A673 (cell line): ENCODE measurements at places on chromosomes 5 and 9. TPM values are rescaled to one million over a fixed set of nuclear protein-coding genes. Genes with fewer than 3 reads are reported as not detected.
A peak's percentile ranks its signal among the peaks of the same experiment; 100 is the strongest.

Gene ARHGEF37
- 0.64 and 1.7 TPM in 2 replicates for total RNA-seq

Gene HAPLN1
- 0.32 and 1.2 TPM in 2 replicates for total RNA-seq

Gene LRRC19
- not detected in 2 replicates for total RNA-seq

Gene TCF7
- total RNA-seq = 2.4 and 3.3 TPM in 2 replicates

Gene LTC4S
- 0.58 and 1.5 TPM in 2 replicates for total RNA-seq

Gene HIGD2A
- total RNA-seq = 80.3 and 81.7 TPM in 2 replicates

Gene PLCXD3
- 1.3 and 1.7 TPM in 2 replicates for total RNA-seq

Gene SNCAIP
- total RNA-seq = not detected in 2 replicates

Gene BAAT
- total RNA-seq = 0.09 and 0.17 TPM in 2 replicates

GRCh38 chr5:130021000-130021399, 116.7 kb downstream of the CHSY3 start:
- H3K4me3 ChIP-seq = no peak overlapping the region
- no peaks in the 10 kb centered on the region for H3K4me1 ChIP-seq
- DNase-seq = no peak
- H3K27ac ChIP-seq = no peak overlapping the region

- H3K4me1 ChIP-seq = no peaks in the 10 kb centered on the region
- H3K27me3 ChIP-seq = no peaks in the 10 kb centered on the region
- no peak overlapping the region for H3K4me3 ChIP-seq
- no peak overlapping the region for H3K27ac ChIP-seq
- no peak for DNase-seq
These were observed 66.5 kb downstream of the SEMA5A start for GRCh38 chr5:9479361-9479760.

GRCh38 chr9:31745468-31745867, 639.0 kb upstream of the ACO1 start:
- H3K4me1 ChIP-seq = no peaks in the 10 kb centered on the region
- no peak for DNase-seq
- no peak overlapping the region for H3K4me3 ChIP-seq
- H3K36me3 ChIP-seq = no peaks in the 10 kb centered on the region
- H3K27ac ChIP-seq = no peak overlapping the region

- no peaks in the 10 kb centered on the region for H3K4me1 ChIP-seq
- no peak overlapping the region for H3K27ac ChIP-seq
- no peaks in the 10 kb centered on the region for H3K36me3 ChIP-seq
- H3K4me3 ChIP-seq = no peak overlapping the region
- DNase-seq = no peak
- peaks cover 6% of the 10 kb centered on the region for H3K27me3 ChIP-seq
These were observed 81.1 kb downstream of the BOD1 start for GRCh38 chr5:173535166-173535975.

DNA sequence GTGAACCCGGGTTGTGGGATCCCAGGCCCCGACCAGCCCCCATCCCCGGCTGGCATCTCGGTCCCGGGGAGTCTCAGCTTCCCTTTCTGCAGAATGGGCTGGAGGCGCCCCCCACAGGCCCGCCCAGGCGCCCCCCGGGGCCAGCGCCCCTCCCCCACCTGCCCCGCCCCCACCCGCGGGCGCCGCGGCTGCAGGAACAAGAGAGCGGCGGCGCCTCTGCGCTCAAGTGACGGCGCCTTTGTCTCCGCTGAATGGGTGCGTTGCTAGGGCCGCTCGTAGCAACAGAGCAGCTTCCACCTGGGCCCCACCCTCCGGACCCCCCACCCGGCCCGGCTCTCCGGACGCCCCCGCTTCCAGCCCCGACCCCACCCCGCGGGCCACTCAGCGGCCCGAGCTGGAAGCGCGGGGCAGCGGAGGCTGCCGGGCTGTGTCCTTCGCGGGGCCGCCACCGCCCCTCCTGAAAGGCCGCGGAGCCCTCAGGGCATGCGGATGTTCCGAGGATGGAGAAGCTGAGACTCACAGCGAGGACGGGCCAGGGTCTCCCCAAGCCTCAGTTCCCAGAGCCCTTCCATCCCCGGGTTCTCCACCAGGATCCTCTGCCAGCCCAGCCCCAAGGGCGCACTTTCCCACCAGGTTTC, 27.5 kb downstream of the ADGRD2 start:
- H3K27me3 ChIP-seq = no peaks in the 10 kb centered on the region
- DNase-seq = peak; percentile 36
- H3K36me3 ChIP-seq = no peaks in the 10 kb centered on the region

GRCh38 chr5:125659316-125660023, 763.7 kb upstream of the GRAMD2B start:
- no peaks in the 10 kb centered on the region for H3K27me3 ChIP-seq
- no peaks in the 10 kb centered on the region for H3K4me1 ChIP-seq
- no peak overlapping the region for H3K27ac ChIP-seq
- DNase-seq = peak; percentile 3
- H3K36me3 ChIP-seq = no peaks in the 10 kb centered on the region
- no peak overlapping the region for H3K4me3 ChIP-seq

GRCh38 chr5:60023255-60023654, 129.7 kb upstream of the PDE4D start:
- H3K36me3 ChIP-seq = no peaks in the 10 kb centered on the region
- DNase-seq = no peak
- no peak overlapping the region for H3K27ac ChIP-seq

GRCh38 chr5:1642621-1643061, 118.9 kb upstream of the LPCAT1 start:
- no peak overlapping the region for H3K27ac ChIP-seq
- H3K4me3 ChIP-seq = no peak overlapping the region
- peaks cover 27% of the 10 kb centered on the region for H3K27me3 ChIP-seq
- peaks cover 4% of the 10 kb centered on the region for H3K4me1 ChIP-seq

DNA sequence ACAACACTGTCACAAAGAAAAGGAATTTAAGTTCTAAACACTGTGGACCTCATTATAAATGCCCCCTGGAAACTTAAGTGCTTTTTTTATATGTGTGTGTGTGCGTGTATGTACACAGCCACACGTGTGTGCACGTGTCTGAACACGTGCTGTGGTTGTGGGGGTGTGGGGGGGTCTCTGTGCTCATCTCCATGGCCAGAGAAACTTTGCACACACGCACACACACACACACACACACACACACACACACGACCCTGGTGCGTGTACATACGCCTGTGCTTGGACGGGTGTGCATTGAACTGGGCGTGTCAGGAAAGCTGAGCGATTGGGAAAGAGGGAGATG, 27.9 kb downstream of the AMBP start:
- DNase-seq = no peak
- H3K4me3 ChIP-seq = no peak overlapping the region
- H3K27me3 ChIP-seq = no peaks in the 10 kb centered on the region
- H3K4me1 ChIP-seq = no peaks in the 10 kb centered on the region

GRCh38 chr5:43699910-43700309, 96.9 kb downstream of the NNT start:
- H3K27me3 ChIP-seq = no peaks in the 10 kb centered on the region
- DNase-seq = no peak
- peaks cover 8% of the 10 kb centered on the region for H3K36me3 ChIP-seq
- H3K4me3 ChIP-seq = no peak overlapping the region
- H3K27ac ChIP-seq = no peak overlapping the region
- peaks cover 10% of the 10 kb centered on the region for H3K4me1 ChIP-seq

GRCh38 chr5:74199436-74200210, 440.9 kb downstream of the ENC1 start:
- peaks cover 4% of the 10 kb centered on the region for H3K27me3 ChIP-seq
- H3K36me3 ChIP-seq = no peaks in the 10 kb centered on the region
- H3K4me3 ChIP-seq = no peak overlapping the region
- DNase-seq = no peak

- H3K4me1 ChIP-seq = no peaks in the 10 kb centered on the region
- H3K27me3 ChIP-seq = no peaks in the 10 kb centered on the region
- no peak for DNase-seq
- no peaks in the 10 kb centered on the region for H3K36me3 ChIP-seq
- no peak overlapping the region for H3K4me3 ChIP-seq
- H3K27ac ChIP-seq = no peak overlapping the region
These were observed 39.1 kb downstream of the NIPBL start for GRCh38 chr5:36915653-36916052.

DNA sequence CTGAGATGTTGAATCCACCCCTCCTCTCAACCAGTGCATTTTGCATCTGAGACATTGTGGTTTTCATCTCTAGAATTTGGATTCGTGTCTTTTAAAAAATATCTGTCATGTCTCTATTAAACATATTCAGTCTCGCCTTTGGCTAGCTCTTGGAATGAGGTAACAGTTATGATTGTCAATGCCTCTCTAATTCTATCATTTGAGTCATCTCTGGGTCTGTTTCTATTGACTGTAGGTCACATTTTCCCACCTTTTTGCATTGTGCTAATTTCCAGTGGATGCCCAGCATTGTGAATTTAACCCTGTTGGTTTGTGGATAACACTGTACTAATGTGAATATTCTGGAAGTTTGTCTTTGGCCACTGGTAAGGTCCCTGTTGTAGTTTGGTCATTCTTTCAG, 8.4 kb upstream of the SLC6A3 start:
- H3K27ac ChIP-seq = no peak overlapping the region
- peaks cover 14% of the 10 kb centered on the region for H3K27me3 ChIP-seq
- no peak for DNase-seq
- H3K4me1 ChIP-seq = no peaks in the 10 kb centered on the region
- no peaks in the 10 kb centered on the region for H3K36me3 ChIP-seq
- no peak overlapping the region for H3K4me3 ChIP-seq

DNA sequence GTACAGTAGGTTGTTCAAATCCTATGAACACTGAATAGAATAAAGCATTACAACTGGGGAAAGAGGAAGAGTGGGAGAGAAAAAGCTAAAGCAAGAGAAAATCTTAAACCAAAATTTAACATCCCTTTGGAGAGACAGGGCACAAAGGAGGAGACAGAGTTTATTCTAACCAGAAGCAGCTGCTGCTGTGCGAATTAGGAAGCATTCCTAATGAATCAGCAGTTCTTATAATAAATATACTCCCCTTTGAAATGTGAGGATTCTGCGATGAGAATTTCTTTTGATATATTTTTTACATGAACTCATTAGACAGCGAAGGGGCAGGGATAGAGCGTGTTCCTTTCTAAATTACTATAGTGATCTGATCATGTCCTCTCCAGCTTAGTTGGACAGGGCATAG, 233.4 kb downstream of the DENND1A start:
- no peak overlapping the region for H3K4me3 ChIP-seq
- no peak overlapping the region for H3K27ac ChIP-seq
- DNase-seq = no peak

DNA sequence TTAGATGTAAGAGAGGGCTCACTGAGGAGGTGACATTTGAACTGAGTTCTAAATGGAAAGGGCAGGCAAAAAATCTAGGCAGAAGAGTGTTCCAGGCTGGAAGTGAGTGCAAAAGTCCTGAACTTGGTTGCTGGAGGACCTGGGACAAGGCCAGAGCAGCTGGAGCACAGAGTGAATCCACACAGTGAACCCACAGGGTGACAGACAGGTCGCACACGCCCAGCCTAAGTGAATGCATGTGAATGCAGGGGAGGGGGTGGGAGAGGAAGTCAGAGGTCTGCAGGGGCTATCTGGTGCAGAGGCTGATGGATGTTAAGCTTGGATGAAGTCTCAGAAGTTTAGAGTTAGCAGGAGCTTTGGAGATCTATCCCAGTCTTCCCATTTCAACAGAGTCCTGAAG, 556 bp upstream of the TTF1 start:
- DNase-seq = no peak
- H3K4me3 ChIP-seq = no peak overlapping the region
- peaks cover 8% of the 10 kb centered on the region for H3K4me1 ChIP-seq
- H3K27ac ChIP-seq = peak overlapping the region; percentile 78
- H3K27me3 ChIP-seq = peaks cover 30% of the 10 kb centered on the region

GRCh38 chr5:14165375-14166106, 22.4 kb downstream of the TRIO start:
- no peak for DNase-seq
- H3K36me3 ChIP-seq = no peaks in the 10 kb centered on the region
- H3K27ac ChIP-seq = no peak overlapping the region
- H3K4me3 ChIP-seq = no peak overlapping the region
- no peaks in the 10 kb centered on the region for H3K27me3 ChIP-seq

GRCh38 chr5:5089895-5090649, 50.1 kb upstream of the ADAMTS16 start:
- H3K27me3 ChIP-seq = peaks cover 56% of the 10 kb centered on the region
- no peak overlapping the region for H3K4me3 ChIP-seq
- DNase-seq = no peak
- no peak overlapping the region for H3K27ac ChIP-seq
- H3K4me1 ChIP-seq = no peaks in the 10 kb centered on the region
- no peaks in the 10 kb centered on the region for H3K36me3 ChIP-seq

DNA sequence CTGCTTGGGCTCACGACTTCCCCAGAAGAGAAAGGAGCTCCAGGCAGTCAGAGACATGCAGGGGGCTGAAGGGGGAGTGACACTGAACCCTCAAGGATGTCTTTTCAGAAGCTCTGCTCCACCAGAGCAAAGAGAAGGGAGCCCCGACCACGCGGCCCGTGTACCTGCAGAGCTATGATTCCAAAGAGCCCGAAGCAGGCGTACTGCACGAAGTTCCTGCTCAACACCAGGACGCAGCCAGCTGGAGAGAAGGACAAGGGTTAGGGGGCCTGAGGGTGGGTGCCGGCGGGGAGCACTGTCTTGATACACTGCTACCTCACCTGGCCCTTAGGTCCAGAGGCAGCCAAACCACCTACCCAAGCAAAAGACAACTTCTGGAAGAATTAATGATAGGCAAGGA, 9.4 kb downstream of the SURF4 start:
- no peak overlapping the region for H3K27ac ChIP-seq
- DNase-seq = no peak
- H3K27me3 ChIP-seq = no peaks in the 10 kb centered on the region
- no peaks in the 10 kb centered on the region for H3K4me1 ChIP-seq
- no peak overlapping the region for H3K4me3 ChIP-seq
- H3K36me3 ChIP-seq = peaks cover 68% of the 10 kb centered on the region

DNA sequence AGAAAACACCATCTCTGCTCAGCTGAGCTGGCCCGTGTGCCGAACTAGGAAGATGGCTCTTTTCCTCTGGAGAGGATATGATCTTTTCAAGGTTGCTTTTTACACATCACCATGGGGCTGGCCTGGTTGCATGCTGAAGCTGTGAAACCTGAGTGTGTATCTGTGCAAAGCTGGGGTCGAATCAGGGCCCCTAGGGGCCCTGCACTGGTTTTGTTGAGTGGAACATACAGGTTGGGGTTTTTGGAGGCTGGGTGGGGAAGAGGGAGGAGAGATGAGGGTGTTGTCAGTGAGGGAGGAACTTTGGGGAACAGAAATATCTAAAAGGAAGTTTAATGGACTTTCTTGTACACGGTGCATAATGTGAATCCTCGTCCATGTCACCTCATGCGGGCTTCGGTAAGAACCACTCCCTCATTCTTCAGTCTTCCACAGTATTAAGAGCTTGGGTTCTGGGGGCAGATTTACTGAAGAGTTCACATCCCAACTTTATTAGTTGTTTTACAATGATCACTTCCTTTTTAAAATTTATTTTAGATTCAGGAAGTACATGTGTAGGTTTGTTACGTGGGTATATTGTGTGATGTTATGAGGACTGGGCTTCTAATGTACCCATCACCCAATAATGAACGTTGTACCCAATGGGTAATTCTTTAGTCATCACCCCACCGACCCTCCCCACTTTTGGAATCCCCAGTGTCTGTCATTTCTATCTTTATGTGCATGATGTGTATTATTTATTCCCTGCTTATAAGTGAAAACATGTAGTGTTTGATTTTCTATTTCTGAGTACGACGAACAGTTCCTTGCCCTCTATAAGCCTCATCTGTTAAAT, 238.2 kb downstream of the NR3C1 start:
- H3K27ac ChIP-seq = no peak overlapping the region
- no peak for DNase-seq
- H3K27me3 ChIP-seq = no peaks in the 10 kb centered on the region
- H3K4me1 ChIP-seq = no peaks in the 10 kb centered on the region
- H3K36me3 ChIP-seq = no peaks in the 10 kb centered on the region
